ENCODE measurements at places on chromosomes 5 and 9.

DNA sequence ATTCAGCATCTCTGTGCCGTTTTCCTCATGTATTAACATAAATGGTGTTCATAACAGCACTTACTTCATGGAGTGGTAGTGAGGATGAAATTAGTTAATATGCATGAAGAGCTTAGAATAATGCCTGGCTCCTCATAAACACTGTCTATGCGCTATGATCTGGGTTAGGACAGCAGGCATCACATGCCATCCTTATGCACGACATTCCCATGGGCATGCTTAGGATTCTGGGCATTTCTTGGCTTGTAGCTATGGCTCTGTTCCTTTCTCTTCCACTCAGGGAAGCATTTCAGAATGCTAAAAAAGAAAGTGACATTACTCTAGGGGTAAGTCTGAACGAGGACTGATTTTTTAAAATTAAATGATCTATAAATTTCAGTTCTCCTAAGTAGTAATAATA lies 349.8 kb downstream of the ARHGEF28 start:
- DNase-seq: no peak

DNA sequence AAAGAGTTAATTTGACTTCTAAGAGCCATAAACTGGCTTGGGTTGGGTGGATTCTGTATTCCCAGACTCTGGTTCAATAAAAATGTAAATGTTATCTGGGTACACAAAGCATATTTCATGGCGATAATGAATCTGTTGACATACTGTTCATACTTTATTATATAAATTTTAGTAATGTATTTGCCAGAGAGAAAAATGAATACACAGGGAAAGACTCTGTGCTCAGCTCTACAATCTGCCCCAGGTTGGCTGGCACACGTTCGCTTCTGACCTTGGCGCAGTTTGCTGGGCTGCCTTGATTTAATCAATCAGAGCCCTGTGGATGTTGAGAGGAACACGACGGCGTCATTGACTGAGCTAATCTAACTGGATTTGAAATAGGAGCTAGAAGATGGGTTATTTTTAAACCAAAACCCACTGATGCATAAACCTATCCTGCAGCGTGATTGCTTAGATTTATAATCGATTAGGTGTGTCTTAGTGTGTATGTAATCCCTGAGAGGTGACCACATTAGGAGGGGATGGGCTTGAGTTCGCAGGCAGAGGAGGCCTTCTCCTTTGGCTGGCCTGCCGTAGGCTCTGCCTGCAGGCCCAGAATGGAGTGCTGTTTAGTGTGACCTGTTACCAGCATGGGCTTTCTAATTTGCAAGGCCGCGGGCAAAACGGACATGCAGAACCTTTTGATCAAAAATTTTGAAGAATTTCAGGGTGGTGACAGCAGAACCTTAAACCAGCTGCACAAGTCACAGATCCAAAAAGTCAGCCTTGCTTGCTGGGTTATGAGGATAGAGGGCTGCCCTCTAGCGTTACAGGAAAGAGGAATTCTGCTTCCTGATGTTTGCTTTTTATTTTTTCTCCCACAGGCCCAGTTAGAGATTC lies 3.9 kb upstream of the ADCY2 start:
- no peak for DNase-seq

DNA sequence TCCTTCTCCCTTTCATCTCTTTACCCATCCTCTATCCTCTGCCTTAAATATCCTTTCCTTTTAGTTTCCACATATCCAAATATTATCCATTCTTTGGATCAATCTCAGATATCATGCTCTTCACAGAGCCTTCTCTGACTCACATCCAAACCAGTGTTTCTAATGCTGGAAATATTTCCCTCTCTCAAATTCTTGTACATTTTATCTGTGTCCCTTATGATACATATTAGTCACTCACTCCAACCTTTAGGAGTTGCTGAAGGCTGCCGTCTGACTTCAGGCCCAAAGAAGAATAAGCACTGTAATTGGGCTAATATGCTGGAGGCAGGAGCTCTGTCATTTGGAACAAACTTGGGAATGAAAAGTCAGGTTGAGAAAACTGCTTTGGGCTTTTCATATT lies 156.4 kb upstream of the RUSC2 start:
- no peak for DNase-seq

DNA sequence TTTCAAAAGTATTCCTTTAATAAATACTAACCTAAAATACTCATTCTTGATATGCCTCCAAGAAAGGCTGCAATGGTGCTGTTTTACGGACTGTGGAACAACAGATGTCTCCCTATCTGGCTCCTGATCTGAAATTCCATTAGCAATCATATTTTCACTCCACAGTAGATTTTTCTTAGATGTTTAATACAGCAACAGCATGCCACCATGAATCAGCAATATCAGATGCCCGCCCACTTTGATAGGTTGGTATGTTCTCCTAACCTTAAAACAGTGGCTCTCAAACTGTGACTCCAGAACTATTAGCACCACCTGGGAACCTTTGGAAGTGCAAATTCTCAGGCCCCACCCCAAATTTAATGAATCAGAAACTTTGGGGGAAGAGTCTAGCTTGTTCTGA lies 110.2 kb downstream of the MLLT3 start:
- DNase-seq: no peak

DNA sequence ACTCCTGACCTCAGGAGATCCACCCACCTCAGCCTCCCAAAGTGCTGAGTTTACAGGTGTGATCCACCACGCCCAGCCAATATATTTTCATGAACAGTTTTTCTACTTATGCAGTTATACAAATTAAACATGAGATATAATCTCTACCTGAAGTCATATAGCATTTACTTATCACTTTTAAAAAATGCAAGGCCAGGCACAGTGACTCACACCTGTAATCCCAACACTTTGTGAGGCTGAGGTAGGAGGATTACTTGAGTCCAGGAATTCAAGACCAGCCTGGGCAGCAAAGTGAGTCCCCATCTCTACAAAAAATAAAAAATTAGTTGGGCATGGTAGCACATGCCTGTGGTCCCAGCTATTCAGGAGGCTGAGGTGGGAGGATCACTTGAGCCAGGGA lies 164.7 kb upstream of the LHFPL2 start:
- no peak for DNase-seq

- no peak for DNase-seq
Measured at GRCh38 chr9:138022121-138022741, 144.6 kb downstream of the CACNA1B start.

DNA sequence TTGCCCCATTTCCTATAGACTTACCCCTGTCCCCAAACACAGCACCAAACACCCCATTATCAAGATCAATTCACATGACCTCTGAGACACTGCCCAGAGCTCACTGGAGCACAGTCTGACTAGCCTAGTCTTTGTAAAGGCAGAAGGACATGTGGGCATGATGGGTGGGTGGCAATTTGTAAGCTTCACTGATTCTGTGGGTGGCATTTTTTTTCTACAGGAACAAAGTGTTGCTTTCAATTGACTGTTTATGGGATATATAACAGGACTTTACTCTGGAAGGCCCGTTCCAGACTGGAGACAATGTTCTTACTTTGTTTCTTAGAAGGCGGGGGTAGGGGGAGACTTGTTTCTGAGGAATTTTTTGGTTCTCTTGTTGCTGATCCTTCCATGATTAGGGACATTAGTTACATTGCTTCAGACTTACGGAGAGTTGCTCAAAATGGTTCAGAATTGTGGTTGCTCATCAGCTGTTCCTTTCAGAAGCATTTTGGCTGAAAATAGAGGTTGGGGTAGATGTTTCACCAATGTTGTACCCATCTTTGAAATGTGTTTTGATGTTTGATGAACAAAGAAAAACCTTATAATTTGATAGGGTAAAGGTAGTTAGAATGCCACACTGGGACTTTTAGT lies 20.2 kb downstream of the NNT start:
- peak; percentile 48 for DNase-seq

DNA sequence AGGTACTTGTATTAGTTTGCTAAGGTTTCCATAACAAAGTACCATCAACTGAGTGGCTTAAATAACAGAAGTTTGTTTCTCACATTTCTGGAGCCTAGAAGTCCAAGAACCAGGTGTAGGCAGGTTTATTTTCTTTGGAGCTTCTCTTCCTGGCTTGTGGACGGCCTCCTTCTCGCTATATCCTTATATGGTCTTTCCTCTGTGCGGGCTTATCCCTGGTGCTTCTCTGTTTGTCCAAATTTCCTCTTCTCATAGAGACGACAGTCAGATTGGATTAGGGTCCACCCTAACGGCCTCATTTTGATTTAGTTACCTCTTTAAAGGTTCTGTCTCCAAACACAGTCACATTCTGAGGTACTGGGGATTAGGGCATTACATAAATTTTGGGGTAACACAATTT lies 88.3 kb downstream of the RMI1 start:
- DNase-seq: no peak

- DNase-seq: no peak
Measured at GRCh38 chr5:107466233-107466769, 204.4 kb downstream of the EFNA5 start.

DNA sequence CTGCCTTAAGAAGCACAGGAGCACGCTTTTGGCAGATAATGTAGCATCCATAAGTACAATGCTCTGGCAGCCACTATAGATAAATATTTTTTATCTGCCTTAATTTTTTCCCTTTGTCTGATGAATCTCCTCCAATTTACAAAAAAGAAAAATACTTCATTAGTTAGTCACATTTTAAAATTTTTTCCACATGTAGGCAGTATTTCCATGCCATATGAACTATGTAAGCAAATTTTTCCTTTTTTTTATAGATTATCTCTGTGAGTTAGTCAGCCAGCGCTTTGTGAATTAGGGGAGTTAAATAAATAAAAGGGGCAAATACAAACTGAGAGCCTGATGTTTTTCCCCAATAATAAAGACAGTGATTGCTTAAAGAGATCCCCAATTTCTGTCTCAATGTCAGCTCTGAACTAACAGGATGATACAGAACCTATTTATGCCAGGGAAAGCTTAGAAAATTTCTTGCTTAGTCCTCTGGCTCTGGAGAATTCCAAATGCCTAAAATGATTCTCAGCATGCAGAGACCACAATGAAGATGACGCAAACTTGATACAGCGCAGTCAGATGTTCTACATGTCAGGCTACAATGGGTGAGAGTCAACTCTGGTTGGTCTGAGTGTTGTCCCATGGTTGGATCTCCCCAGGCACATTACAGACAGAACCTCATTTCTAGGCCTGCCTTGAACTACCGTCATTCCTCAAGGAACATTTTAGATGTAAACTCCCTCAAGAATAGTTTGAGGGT lies 390.4 kb upstream of the CDH6 start:
- DNase-seq: no peak

GRCh38 chr9:136693490-136694162 lies 6.4 kb upstream of the AGPAT2 start:
- DNase-seq: no peak

DNA sequence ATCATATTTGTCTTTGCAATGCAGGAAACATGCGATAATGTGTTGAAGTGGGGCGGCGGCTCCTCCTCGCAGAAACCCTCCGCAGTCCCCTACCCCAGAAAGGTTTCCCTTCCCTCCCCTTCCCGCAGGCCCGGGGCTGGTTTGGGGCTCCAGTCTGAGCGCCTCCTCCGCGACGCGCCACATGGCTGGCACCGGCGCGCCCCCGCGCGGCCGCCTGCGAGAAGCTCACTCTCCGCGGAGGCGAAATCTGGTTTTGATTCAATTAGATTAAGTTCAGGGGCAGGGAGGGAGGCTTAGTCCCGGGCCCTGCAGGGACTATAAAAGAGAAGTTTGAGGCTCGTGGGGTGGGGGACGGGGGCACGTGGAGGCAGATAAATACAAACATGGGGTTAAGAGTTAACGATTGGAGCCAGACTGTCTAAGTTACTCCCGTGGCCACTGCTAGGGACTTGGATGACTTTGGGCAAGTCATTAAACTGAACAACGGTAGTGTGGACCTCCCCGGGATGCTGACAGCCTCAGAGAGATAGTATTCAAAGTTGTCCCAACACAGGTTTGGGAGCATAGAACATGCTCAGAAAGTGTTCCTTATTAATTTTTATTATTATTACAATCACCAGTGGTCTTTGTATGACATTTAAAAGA lies 69.4 kb downstream of the MSX2 start:
- peak; percentile 37 for DNase-seq

GRCh38 chr9:8364026-8364752 lies 564.6 kb upstream of the DMAC1 start:
- no peak for DNase-seq

DNA sequence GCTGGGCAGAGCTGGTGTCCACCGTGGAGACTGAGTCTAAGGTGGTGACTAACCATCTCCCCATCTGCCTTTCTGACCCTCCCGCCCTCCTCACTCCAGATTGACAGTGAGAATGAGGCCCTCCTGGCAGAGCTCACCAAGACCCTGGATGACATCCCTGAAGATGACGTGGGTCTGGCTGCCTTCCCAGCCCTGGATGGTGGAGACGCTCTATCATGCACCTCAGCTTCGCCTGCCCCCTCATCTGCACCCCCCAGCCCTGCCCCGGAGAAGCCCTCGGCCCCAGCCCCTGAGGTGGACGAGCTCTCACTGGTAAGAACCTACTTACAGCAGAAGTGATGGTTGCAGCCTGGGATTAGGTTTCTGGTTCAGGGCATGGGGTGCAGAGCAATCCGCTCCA lies 96.5 kb downstream of the PPARGC1B start:
- no peak for DNase-seq

DNA sequence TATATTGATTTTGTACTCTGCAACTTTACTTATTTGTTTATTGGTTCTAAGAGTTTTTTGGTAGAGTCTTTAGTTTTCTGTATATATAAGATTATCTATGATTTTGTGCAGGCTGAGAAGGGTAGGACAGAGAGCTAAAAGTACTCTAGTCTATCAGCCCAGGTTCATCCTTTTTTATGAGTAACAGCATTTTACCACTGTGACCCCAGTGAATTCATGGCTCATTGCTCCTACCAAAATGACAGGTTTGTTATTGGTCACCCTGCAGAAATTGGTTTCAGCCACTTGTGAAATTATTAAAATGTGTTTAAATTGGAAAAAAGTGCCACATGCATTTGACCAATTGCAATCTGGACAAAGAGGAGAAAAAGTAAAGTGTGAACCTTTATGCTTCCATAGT lies 421.4 kb upstream of the DAB2 start:
- no peak for DNase-seq

- DNase-seq: no peak
Measured at GRCh38 chr9:114263853-114264510, 58.9 kb upstream of the ORM1 start.

DNA sequence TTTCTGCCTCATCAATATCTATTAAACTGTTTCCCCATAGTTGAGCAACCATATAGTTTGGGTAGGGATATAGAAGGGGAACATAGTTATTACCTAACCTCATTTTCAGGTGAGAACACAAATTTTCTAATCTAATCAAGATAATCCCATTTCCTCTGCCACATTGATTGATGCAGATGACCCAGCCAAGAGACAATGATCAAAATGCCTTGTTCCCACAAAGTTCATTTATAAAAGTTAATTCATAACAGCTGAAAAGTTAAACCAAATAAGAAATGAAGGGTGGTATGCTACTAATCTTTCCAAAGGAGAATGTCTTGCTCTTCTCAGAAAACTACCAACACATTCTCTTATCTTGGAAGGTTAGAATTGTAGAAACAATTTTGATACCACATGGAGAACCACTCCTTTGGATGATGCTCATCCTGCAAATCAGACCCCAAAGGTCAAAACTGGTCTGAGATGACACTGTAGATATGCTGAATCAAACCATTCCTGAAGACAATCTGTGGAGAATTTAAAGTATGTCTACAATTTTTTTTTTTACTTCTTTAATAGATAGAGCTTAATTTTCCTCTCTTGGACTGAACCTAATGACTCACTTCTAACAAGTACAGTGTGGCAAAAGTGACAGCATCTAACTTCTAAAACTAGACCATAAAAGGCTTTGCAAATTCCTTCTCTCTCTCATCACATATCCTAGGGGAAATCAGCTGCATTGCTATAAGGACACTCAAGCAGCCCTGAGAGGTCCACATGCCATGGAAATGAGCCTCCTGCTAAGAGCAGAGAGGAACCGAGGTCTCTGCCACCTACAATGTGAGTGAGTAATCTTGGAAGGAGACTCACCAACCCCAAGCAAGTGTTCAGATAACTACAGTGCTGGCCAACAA lies 586.7 kb upstream of the TUSC1 start:
- DNase-seq: no peak

Measured in inflammatory macrophage treated with lipopolysaccharide for 4 hours (primary cell).